ENCODE measurements at places on chromosomes 1 and 21. TPM values are rescaled to one million over a fixed set of nuclear protein-coding genes. Genes with fewer than 3 reads are reported as not detected.

DNA sequence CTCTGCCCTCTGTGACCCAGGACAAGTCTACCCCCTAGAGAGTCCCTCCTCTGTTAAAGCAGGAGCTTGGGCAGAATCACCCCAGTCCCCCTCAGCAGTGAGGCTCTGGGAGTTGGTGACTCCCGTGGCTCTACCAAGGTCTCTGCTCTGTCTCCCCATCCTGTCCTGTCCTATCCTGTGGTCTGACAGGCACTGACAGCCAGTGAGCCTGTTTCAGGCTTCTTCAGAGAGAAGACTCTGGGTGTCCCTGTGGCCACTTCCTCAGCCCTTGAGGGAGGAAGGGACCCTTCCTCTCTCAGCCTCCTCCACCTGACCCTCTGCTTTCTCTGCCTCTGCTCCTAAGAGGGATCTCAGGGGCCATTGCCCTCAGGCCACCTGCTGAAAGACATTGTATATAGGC, 148.7 kb downstream of the FCRL5 start:
- DNase-seq: no peak

GRCh38 chr1:178344513-178345091, 152.2 kb downstream of the CLEC20A start:
- no peak for DNase-seq

The PARK7 gene
- 128 TPM for total RNA-seq

The PIGK gene
- 15.2 TPM for total RNA-seq

- DNase-seq: no peak
These were observed 249.2 kb upstream of the C1orf174 start for GRCh38 chr1:4149281-4149680.

The CRNN gene
- total RNA-seq: 1,263 TPM

The OLIG2 gene
- not detected for total RNA-seq

- DNase-seq: no peak
These were observed 6.8 kb upstream of the SLC22A15 start for GRCh38 chr1:115969509-115969908.

The AP4B1 gene
- 10.0 TPM for total RNA-seq

The MRPL37 gene
- 63.1 TPM for total RNA-seq

The FAM167B gene
- not detected for total RNA-seq

GRCh38 chr1:98963064-98963758, 41.5 kb downstream of the PLPPR5 start:
- no peak for DNase-seq

GRCh38 chr1:19437891-19438294, 47.4 kb downstream of the CAPZB start:
- no peak for DNase-seq

The SELENBP1 gene
- 38.3 TPM for total RNA-seq

- DNase-seq: no peak
These were observed 112.4 kb upstream of the ATP1A1 start for GRCh38 chr1:116260621-116261020.

The VHLL gene
- total RNA-seq: not detected

DNA sequence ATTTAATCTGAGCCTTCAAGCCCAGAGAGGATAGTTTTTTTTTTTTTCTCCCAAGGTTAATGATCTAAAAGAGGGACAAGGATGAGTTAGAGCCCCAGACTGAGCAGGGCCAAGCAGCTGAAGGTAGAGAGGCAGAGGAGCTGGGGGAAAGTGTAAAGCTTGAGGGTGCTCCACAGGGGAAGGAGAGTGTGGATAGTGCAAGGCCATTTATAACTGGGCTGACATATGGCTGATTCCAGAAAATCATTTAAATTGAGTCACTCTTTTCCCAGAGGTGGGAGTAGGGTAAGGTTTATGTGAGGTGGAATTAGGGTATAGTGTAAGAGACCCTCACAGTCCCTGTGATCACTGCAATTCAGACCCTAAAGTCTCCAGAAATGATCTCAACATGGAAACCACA, 55.8 kb downstream of the BEND5 start:
- no peak for DNase-seq

The OLFML2B gene
- 5.7 TPM for total RNA-seq

- no peak for DNase-seq
These were observed 480 bp downstream of the CADM3 start for GRCh38 chr1:159171688-159172501.

The CHIA gene
- total RNA-seq: not detected

GRCh38 chr21:36092681-36093080, 22.9 kb downstream of the CBR1 start:
- DNase-seq: no peak

GRCh38 chr1:184684285-184685074, 70.2 kb downstream of the EDEM3 start:
- DNase-seq: no peak
